ENCODE measurements at places on chromosomes 2 and 18. TPM values are rescaled to one million over a fixed set of nuclear protein-coding genes. Genes with fewer than 3 reads are reported as not detected.

CNDP1 gene
- 1.6 TPM for polyA plus RNA-seq

EGR4 gene
- not detected for polyA plus RNA-seq

- DNase-seq, result no peak
Measured at GRCh38 chr2:166333801-166334200, 41.9 kb downstream of the SCN9A start.

GRCh38 chr2:190219186-190219585 is 100.4 kb downstream of the HIBCH start:
- no peak for DNase-seq

DNA sequence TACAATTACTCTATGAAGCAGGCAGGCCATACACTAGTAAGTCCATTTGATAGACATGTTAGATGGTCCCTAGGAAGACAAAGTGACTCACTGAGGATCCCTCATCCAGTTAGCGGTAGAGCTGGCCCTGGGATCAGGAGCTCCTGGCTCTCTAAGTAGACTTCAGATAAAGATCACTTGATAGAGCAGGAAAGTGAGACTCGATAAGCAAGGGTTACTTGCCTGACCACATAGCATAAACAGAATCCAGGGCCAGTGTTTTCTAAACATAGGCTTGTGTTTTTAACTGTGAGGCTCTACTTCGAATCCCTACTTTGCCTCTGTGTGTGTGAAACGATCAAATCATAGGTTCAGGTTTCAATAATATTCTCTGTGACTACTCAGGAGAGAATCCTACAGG is 355.2 kb upstream of the TRIB2 start:
- no peak for DNase-seq

GRCh38 chr2:160499865-160500264 is 6.3 kb upstream of the RBMS1 start:
- DNase-seq, result no peak

- DNase-seq, result no peak
Measured at GRCh38 chr2:230319211-230319862, 7.7 kb upstream of the SP140L start.

DNA sequence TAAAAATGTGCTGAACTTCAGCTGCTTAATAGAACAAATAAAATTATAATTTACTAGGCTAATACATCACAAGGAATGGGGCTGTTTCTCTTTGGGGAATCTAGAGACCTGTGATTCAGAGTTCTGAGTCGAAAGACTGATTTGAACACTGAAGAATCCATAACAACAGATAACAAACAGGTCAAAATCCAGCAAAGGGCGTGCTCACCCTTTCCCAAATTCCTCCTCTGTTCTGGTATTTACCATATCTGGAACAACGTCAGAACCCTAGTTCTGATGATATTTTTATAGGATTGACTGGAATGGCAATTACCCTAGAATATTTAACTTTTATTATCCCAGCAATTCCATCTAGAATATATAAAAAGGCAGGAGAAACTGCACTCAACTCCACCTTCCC is 66.0 kb upstream of the ITGA6 start:
- DNase-seq, result no peak

DNA sequence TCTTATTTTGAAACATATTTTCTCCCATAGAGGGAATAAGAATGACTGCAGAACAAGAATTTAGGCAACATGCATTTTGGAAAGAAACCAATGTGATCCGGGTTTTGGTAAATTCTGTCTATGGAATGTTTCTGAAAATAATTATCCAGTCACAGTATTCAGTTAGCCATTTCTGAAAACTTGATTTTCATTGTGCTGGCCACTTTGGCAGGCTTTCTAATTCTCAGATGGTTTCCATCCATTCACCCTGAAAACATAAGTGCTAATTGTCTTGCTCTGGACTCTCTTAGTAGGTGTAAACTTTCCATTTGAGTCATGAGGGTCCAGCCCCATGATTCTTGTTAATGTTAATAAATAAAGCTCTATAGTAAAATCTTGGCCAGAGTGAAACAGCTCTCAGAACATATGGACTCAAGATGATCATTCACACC is 176.5 kb downstream of the RBM43 start:
- DNase-seq, result no peak

- no peak for DNase-seq
Measured at GRCh38 chr2:101809698-101810097, 112.2 kb downstream of the MAP4K4 start.
